ENCODE measurements at places on chromosomes 4 and X.
A peak's percentile ranks its signal among the peaks of the same experiment; 100 is the strongest.

GRCh38 chrX:151825007-151825406 lies 87.7 kb upstream of the MAGEA4 start:
- DNase-seq: no peak

- DNase-seq: no peak
Measured at GRCh38 chrX:30654989-30655607, 1.9 kb downstream of the GK start.

GRCh38 chr4:108483650-108484049 lies 136.7 kb upstream of the RPL34 start:
- no peak for DNase-seq

- no peak for DNase-seq
Measured at GRCh38 chr4:6198768-6199421, 1.5 kb downstream of the JAKMIP1 start.

DNA sequence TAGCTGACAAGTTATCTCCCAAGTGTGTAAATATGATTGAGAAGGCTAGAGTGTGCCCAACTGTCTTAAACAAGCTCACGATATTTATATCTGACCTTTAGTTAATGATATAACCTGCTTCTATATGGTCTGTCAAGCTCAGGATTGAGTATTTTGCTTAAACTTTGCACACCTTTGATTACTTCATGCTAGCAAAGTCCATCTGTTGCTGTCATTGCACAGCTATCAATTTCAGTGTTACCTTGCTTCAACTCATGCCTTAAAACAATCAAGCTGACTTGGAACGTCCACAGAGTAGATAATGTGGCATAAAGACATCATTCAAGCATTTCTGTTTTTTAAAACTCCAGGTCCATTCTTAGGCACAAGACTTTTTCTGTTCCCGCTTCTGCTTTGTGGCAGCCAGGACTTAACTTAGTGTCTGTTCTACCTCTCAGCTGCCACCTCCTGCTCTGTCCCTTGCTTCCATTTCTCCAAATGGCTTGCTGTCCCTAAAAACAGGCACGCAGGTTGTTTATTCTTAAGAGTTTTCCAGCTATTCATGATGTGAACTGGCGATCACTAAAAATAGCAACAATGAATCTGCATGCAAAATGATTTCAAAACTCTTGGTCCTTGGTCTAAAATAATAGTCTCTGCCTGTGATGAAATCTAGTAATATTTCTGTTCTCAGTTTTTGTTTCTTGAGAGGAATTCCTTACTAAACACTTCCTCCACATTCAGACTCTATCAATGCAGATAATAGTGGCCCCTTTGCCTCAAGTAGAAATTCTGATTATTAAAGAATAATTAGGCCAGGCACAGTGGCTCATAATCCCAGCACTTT lies 16.3 kb upstream of the NEIL3 start:
- DNase-seq: no peak

GRCh38 chrX:130082244-130083106 lies 27.8 kb downstream of the ELF4 start:
- peak; percentile 79 for DNase-seq

DNA sequence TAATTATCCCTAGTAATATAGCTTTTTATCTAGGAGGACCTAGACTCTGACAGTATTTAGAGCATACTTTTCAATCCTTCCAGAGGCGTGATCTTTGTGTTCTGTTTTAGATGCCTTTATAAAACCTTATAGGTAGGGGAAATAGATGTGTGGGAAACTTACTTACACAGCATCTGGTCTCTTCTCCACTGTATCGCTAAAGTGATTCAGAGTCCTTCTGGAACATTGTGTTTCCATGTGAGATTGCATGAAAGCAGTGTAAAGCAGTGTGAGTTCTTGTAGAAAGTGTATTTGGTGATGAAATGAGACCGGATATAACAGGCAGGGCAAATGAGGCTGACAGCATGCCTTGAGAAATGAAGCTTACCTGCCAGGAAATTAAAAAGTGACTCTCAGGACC lies 9.5 kb downstream of the GABRB1 start:
- DNase-seq: no peak

DNA sequence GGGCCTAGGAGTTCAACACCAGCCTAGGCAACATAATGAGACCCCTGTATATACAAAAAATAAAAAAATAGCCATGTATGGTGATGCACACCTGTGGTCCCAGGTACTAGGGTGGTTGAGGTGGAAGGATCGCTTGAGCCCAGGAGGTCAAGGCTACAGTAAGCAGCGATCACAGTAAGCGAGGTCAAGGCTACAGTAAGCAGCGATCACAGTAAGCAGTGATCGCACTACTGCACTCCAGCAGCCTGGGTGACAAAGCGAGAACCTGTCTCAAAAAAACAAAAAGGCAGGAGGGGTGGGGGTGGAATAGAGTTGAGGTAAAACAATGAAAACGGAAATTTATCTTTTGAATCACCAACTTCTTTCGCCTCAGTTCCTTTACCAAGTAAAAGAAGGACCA lies 29.4 kb downstream of the TBCK start:
- DNase-seq: no peak

DNA sequence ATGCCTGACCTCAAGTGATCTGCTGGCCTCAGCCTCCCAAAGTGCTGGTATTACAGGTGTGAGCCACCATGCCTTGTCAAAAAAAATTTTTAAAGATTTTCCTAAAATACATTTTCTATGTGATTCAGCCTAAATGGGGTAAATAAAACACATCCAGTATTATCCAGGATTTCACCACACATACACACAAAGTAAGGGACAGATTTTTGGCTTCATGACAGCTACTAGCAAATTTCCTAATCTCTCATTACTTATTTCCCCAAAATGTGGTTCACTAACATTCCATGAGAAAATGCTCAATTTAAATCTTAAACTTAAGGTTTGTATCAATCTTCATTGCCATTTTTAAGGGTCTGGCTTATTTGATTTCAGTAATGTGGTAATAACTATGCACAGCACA lies 348.5 kb upstream of the INTU start:
- DNase-seq: no peak

- DNase-seq: no peak
Measured at GRCh38 chr4:169724260-169724659, 33.5 kb downstream of the HPF1 start.

DNA sequence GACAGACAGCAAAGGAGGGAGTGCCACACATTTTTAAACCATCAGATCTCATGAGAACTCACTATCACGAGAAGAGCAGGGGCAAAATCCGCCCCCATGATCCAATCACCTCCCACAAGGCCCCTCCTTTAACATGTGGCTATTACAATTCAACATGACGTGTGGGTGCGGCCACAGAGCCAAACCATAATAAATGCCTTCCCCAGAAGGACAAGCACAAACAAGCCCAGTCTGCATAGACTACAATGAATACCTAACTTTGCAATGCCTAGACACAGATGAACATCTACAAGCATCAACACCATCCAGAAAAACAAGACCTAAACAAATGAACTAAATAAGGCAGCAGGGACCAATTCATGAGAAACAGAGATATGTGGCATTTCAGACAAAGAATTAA lies 12.3 kb downstream of the ETDA start:
- no peak for DNase-seq

DNA sequence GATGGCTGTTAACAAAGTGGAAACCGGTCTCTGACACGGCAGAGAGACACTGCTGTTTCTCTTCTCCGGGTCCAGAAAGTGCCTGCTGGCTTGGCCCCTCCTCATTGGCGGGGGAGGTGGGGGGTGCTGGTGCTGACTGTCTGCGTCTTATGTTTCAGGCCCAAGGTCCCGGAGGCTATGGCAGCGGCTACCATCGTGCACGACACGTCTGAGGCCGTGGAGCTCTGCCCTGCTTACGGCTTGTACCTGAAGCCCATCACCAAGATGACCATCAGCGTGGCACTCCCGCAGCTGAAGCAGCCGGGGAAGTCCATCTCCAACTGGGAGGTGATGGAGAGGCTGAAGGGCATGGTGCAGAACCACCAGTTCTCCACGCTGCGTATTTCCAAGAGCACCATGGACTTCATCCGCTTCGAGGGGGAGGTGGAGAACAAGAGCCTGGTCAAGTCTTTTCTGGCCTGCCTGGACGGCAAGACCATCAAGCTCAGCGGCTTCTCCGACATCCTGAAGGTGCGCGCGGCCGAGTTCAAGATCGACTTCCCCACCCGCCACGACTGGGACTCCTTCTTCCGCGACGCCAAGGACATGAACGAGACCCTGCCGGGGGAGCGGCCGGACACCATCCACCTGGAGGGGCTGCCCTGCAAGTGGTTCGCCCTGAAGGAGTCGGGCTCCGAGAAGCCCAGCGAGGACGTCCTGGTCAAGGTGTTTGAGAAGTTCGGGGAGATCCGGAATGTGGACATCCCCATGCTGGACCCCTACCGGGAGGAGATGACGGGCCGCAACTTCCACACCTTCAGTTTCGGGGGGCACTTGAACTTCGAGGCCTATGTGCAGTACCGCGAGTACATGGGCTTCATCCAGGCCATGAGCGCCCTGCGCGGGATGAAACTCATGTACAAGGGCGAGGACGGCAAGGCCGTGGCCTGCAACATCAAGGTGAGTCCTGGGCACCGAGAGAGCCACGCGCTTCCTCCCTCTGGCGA lies 2.2 kb downstream of the AKAP17A start:
- DNase-seq: no peak

Measured in NAMALWA (cell line).